LoVo (cell line): ENCODE measurements at places on chromosomes 4 and X.

GRCh38 chrX:38220024-38220414 is 652 bp downstream of the SRPX start:
- peak; percentile 36 for DNase-seq

- DNase-seq, result no peak
Measured at GRCh38 chrX:63439580-63439979, 88.4 kb upstream of the SPIN4 start.

DNA sequence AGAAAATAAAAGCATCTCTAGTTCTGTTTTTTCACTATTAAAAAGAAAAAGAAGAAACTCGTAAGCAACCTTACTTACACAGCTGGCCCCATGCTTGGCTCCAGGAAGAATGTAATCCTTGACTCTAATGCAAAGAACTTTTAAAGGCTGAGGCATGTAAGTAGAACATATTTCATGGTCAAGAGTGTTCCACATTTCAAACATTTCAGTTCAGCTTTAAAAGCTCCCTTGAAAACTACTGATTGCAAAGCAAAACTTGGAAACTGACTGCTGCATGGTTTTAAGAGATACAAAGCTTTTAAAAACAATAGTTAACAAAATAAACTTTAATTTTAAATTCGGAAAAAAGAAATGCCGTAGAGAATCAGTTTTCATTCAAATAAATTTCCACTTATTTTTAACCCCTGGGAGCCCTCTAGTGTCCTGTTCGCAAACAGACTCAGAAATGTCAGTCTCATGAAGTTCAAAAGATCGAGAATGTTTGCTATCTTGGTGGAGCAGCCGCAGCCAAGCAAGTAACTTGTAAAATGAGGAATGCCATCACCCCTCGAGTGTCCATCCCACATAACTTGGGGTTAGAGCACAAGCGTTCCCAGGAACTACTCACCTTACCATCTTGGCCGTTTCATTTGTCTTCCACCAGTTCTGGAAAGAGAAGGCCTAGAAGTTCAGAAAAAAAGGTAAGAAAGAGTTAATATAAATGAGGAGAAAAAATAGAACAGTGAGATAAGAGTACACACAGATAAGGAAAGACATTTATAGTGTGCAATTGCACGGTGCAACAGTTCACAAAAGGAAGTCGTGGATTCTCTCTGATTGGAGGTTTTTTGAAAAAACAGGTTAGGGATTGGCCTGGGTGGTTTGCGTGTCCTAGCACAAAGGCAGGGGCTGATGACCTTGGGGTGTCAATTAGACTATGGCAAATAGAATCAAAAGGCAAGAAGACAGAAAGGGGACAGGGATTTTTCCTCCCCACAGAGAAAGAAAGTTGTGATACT is at the start of gene GASK1B:
TSS of gene GASK1B (minus strand) at position 765 of the 998 bp plus-strand sequence. CDS start 1,650 bp downstream, outside the sequence.
- DNase-seq, result peak; percentile 62

GRCh38 chrX:44906041-44906440 is 33.1 kb downstream of the KDM6A start:
- no peak for DNase-seq

- DNase-seq, result no peak
Measured at GRCh38 chrX:150610043-150610442, 41.6 kb downstream of the MTM1 start.

- DNase-seq, result no peak
Measured at GRCh38 chr4:524196-524595, 25.2 kb downstream of the PIGG start.

- peak; percentile 20 for DNase-seq
Measured at GRCh38 chr4:44916411-44916810, 190.1 kb upstream of the GNPDA2 start.

GRCh38 chrX:45903781-45904201 is 641.4 kb downstream of the ZNF674 start:
- no peak for DNase-seq

DNA sequence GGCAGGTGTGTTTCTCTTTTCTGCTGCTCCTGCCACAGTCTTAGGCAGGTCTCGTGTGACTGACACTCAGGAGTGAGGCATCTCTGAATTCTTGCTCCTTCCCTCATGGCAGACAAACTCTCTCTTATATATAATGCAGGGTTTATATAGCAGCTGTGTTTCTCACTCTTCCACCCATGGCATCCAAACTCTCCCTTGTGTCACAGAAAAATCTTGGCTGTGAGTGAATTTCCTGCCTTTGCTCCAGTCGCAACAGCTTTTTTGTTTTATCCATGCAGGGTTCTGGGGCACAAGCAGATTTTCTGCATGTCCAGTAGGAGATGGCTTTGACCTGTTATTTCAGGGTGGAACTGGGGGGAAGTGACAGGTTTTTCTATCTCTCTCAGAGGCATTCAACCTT is 1275.5 kb downstream of the ADGRL3 start:
- DNase-seq, result no peak

GRCh38 chr4:7500404-7500803 is 65.7 kb upstream of the PSAPL1 start:
- DNase-seq, result no peak

GRCh38 chrX:116379854-116380253 is 56.6 kb upstream of the SLC6A14 start:
- DNase-seq, result no peak

- DNase-seq, result no peak
Measured at GRCh38 chrX:106608016-106608415, 3.8 kb upstream of the RADX start.

GRCh38 chr4:113957956-113958355 is 21.5 kb downstream of the ARSJ start:
- DNase-seq, result no peak

DNA sequence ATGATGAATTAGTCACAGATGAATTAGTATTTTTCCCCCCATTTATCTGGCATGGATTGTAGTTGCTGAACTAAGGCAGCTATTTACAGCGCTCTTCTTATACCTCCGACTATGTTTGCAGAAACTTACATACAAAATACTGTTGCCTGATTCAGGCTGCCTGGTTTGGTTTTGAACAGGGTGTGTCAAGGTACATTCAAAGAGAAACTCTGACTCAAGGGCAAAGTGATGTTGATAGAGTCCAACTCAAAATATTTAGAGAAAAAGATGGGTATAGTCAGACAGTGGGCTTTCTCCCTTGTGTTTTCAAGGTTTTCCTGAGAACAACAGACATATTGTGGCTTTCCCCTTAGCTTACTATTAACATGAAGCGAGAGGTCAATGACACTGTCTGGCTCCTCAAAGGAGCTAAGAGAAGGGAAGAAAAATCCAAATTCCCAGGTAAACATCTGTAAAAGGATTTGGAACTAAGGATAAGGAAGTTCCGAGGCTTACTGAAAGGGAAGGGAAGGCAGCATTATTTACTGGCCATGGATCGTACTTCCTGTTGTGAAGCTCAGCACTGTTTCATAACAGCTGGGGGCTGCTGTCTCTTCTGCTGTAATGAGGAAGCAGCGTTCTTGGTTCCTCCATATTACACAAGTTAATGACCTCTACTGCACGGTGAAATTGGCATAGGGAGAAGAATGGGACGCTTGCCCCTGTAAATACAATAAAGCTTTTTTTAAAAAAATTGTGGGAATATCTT is 30.9 kb downstream of the FAM9C start:
- DNase-seq, result no peak

DNA sequence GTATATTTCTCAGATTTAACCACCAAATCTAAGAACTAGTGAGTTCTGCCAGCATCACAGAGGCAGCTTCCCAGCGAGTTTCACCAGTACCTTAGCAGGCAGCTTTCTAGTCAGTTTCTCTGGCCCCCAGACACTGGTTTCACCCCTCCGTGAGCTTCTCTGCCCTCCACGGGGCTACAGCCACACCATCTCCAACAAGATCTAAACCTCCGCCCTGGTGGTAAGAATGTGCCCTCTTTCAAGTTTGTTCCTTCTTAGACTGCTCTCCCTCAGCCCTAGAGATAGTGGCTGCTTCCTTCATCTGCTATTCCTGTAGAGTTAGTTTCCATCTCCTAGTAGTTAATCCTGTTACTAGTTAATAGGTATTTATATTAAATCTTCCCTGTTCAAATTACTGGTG is 60.5 kb upstream of the TAB3 start:
- no peak for DNase-seq

DNA sequence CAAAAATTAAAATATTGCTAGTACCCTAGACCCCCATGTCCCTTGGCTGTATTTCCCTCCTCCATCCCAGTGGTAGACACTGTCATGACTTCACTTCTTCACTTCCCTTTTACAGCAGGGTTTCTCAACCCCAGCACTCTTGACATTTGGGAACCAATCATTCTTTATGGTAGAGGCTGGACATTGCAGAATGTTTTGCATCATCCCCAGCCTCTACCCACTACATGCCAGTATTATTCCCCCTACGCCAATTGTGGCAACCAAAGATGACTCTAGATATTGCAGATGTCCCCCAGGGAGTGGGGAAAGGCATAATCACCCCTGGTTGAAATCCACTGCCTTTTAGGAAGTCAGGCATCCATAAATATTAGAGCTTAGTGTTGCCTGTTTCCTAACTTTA is 138.6 kb downstream of the AMELX start:
- DNase-seq, result no peak

GRCh38 chr4:8459867-8460445 is 19.4 kb downstream of the TRMT44 start:
- no peak for DNase-seq

DNA sequence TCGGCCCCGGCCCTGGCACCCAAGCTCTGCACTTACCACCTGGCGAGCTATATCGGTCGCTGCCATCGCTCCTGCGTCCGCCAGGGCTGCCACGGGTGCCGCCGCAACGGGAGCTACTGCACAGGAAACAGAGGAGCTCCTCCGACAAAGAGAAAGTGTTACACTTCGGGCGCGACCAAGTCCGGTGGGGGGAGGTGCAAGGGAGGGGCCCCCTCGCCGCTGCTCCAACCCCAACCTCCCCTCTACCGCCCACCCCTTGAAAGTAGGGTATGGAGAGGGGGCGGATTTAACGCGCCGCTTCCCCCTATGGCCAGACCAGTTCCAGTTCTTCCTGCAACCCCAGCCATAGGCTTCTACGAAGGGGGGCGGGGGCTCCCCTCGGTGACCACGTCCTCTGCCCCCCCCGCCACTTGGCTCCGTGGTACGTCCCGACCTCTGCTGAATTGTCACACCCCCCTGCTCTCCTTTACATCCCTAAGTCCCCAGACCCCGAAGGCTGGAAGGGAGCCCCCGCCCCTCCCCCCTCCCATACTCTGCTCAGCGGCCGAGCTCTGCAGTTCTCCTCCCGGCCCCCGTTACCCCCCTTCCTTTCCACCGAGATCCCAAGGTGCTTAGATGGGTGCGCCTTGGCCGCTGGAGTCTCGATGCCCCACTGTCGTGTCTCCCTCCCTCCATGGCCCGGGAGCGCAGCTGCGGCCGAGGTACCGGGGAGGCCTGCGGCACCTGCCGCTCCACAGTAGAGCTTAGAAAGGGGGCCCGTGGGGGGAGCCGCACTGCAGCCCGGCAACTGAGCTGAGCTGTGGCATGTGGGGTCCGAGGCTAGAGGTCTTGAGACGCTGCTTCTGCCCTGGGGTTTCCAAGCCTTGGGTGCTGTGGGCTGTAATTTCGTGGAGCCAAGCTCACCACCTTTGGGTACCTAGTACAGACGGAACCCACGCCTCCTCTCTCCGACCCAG is at the start of gene SEPTIN6:
TSS of gene SEPTIN6 (minus strand) at position 129 of the 956 bp plus-strand sequence. CDS start at position 66, 63 bp downstream.
- DNase-seq, result peak; percentile 10

DNA sequence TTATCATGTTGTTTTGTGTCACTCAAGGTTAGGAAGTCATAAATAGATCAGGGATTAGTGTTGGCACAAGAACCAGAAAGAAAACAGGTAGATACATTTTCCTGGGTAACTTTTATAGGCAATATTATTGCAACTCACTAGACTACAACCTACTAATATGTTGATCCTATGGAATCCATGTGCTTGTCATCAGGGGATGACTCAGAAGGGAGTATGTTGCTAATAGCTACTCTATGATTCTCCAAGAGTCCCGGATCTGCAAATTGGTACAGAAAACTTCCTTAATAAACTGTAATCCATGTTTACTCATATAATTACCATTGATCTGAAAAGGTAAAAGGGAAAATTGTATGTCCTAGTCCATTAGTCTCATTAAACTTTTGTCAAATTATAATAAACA is 11.7 kb upstream of the GNRHR start:
- no peak for DNase-seq

DNA sequence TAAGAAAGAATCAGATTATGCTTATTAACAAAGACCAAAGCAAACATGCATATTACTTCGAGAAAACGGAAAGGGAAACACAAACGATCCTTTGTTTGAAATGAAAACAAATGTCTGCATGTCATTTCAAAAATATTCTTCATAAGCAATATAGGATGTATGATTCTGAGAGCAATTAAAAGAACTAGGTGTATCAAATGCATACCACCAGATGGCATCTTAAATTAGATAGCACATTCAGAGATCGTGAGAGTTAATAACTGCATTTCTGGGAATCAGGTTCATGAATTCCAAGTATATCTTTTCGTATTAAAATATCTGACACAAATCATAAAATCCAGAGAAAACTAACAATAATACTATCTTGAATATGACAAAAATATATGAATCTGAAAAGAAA is 159.5 kb downstream of the PPP3CA start:
- DNase-seq, result no peak

DNA sequence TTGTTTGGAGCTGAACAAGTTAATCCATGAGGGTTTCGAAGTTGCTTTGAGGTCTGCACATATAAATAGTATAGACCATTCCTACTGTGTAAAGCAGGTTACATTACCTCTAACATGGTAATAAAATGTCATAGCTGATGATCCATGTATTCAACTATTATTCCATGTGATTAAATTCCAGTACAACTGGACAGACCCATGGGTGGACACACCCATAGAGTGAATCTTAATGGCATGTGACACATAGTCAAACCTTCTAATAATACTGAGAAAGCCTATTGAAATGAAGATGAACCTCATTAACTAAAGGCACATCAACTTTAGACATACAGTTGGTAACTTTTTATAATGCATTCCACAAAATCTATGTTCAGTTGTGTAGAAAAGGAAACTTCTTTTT is 28.5 kb downstream of the FHIP1A start:
- DNase-seq, result no peak
